CD4-positive, alpha-beta T cell treated with Interferon gamma for 1 hour (primary cell): ENCODE measurements at places on chromosomes 5 and 9.

- DNase-seq = no peak
Measured at GRCh38 chr5:67305913-67306710, 109.5 kb upstream of the CD180 start.

DNA sequence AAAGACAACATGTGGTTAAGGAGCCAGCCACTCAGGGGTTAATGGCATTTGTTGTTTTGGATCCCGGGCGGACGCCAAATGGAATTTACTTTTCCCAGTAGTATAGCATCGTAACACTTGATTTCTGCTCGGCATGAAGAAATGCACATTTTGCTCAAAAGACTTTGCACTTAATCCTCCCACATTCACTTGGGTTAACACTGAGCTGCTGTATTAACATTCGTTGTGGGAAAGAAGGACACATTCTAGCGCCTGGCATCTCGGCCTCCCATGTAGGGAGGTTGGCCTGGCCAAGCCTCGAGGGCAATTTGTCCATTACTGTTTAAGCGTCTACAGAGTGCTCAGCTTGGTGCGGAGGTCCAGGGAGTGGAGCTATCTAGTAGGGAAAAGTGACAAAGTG, 32.3 kb upstream of the INSYN2B start:
- no peak for DNase-seq

- DNase-seq = no peak
Measured at GRCh38 chr9:78169125-78169524, 66.8 kb upstream of the CEP78 start.

- DNase-seq = no peak
Measured at GRCh38 chr9:22413884-22414283, 32.7 kb upstream of the DMRTA1 start.

DNA sequence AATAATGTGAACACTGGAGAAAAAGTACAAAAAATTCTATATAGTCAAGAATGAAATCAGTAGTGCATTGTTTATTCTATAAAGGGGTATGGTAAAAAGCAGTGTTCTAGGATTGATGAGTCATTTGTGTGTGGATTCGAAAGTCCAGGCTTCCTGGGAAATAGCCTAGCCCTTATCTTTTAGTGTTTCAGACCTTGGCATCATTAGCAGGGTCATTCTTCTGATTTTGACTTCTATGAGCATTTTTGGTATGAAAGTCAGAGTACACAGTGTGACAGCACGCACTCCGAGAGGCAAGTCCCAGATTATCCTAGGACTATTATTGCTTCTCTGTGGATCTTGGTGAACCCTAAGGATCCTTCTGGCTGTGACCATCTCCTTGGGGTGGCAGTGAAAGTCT, 16.9 kb downstream of the PCSK5 start:
- no peak for DNase-seq

DNA sequence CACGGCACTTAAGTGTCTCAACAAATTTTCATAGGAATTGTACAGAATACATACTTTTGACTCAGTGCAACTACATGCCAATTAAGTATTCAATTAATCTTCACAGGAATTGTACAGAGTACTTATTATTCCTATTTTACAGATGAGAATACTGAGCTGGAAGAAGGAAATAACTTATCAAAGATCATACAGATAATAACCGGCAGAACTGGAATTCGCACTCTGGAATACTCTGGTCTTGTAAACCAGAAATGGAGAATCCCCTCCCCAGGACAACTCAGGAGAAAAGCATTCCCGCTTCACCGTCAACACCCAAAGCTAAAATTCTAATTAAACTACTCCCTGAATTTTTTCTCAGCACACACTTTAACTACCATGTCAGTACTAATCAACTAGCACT, 112.7 kb downstream of the HOMER1 start:
- DNase-seq = no peak

- DNase-seq = peak; percentile 23
Measured at GRCh38 chr5:1666812-1667588, 132.6 kb downstream of the MRPL36 start.

GRCh38 chr9:132639322-132639721, 30.5 kb downstream of the DDX31 start:
- no peak for DNase-seq

DNA sequence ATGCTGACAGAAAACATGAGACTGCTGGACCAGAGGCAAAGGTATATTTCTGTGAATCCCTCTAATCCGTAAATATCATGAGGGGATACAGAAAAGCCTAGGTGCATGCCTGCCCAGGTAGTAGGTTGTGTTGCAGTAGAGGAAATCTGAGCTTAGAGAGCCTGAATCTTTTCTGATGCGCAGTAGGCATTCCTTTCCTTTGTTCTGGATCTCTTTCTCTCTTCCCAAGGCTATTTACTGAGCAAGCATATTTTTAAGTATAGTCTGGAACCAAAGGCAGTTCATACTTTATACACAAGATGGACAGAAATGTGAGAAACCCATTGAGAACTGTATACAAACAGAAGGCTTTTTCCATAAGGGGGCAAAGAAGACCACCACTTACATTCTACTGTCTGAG, 359.3 kb downstream of the TMEM161B start:
- no peak for DNase-seq

GRCh38 chr9:35636135-35636876, 14.4 kb downstream of the SIT1 start:
- no peak for DNase-seq

GRCh38 chr9:128253991-128254346, 21.8 kb downstream of the GOLGA2 start:
- no peak for DNase-seq

GRCh38 chr5:154406826-154407225, 39.0 kb upstream of the SAP30L start:
- no peak for DNase-seq

- peak; percentile 13 for DNase-seq
Measured at GRCh38 chr5:16600397-16600796, 16.4 kb downstream of the RETREG1 start.

- no peak for DNase-seq
Measured at GRCh38 chr9:127419348-127419747, 4.8 kb upstream of the ZNF79 start.

- DNase-seq = no peak
Measured at GRCh38 chr5:60959156-60959555, 14.2 kb downstream of the NDUFAF2 start.

DNA sequence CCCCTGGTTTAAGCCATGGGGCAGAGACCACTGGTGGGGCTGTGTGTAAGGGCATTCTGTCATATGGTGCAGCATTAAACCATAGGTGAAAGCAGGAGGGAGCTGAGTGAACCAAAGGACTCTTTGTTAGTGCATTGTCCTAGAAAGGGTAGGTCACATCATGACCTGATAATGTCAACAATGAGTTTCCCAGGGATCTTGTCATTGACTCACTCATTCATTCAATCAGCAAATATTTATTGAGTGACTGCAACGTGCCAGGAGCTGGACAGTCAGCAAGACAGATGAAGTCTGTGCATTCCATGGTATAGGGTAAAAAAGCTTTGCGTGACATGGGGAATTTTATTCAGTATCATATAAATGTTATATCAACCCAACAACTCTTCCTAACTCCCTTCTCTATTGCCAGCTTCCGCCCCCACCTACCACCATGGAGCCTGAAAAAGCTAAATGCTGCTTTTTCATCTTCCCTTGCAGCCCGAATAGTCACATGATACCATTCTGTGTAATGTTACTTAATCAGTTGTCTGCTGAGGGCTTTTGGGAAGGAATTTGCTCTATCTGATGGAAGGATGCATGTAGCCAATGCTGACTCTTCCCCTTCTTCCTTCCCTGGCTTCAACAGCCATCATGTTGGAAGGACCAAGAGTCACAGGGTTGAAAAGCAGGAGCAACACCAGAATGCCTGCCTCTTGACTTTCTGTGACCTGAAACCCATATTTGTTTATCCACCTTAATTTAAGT, 11.5 kb upstream of the OTULINL start:
- DNase-seq = no peak

DNA sequence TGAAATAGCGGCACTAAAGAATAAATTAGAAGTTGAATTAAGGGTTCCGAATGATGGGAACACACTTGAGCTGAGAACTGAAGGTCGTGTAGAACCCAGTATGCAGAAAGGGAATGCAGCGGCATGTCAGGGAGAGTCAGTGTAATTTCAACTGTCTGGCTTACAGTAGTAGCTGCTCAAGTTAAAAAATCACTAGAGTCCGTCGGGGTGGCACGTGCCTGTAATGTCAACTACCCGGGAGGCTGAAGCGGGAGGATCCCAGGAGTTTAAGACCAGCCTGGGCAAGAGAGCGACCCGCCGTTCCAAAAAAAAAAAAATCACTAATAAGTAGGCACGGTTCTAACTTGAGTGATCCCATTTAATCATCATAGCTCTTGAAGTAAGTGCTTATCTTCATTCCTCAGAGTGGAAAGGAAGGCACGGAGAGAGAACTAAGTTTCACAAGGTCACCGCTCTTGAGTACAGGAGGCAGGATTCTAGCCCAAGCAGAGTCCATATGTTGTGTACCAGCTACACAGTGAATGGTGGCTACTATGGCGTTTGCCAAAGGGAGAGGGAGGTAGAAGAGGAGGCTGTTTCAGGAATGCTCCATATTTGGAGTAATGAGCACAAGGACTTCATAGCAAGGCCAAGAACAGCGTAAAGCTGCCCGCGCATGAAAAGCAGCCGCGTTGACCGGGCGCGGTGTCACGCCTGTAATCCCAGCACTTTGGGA, 831 bp downstream of the RMRP start:
- no peak for DNase-seq

- DNase-seq = no peak
Measured at GRCh38 chr9:100286257-100286656, 66.5 kb downstream of the TEX10 start.

GRCh38 chr5:59684388-59685190, 208.9 kb downstream of the PDE4D start:
- DNase-seq = no peak

GRCh38 chr5:157487358-157487757, 27.3 kb downstream of the NIPAL4 start:
- DNase-seq = peak; percentile 72

DNA sequence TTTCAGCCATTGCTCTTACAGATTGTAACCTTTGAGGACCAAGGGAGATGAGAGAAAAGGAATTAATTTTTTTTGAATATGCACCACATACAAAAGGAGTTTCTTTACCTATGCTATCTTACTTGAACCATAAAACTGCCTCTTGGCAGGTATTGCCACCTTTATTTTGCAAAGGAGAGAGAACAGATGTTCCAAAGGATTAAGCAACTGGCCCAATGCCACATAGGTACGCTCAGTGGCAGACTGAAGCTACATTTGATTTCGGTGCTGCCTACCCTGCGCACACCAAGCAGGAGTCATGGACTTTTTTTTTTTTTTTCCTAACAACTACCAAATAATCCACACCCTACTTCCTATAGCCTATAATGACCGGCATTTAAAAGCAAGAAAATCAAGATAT, 43.1 kb downstream of the SAXO1 start:
- no peak for DNase-seq

- no peak for DNase-seq
Measured at GRCh38 chr5:137092831-137093230, 406.3 kb downstream of the SPOCK1 start.

GRCh38 chr5:112576298-112576925, 157.3 kb upstream of the EPB41L4A start:
- no peak for DNase-seq

GRCh38 chr9:35073279-35073612, 821 bp upstream of the VCP start:
- DNase-seq = no peak

GRCh38 chr5:150419630-150420270, 7.0 kb upstream of the CD74 start:
- DNase-seq = peak; percentile 67

DNA sequence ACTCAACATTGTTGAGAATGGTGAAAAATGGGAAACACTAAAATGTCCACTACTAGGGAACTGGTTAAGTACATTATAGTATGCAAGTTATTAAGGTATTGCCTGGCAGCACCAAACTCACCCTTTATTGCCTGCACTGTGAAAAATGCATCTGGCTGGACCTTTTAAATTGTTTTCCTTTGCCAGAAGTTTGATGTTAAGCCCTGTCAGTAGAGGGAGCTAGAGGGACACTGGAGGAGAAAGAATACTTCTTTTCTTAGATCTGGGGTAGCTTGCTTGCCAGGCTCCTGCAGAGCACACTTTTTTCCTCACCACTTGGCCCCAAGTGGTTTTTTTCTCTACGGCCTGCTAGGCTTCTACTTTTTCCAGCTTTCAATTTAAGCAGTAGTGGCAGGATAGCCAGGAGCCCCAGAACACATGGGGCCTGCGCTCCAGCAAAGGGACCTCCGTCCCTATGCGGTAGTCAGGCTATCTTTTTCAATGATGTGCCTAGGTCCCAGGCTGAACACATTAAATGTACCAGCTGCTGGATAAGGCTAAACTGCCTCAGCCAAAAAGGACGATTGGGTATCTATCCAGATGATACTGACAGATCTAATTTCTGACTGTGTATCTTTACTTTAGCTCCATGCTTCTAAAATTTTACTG, 8.0 kb upstream of the HABP4 start:
- DNase-seq = no peak

- DNase-seq = no peak
Measured at GRCh38 chr5:15600035-15600434, 100.1 kb downstream of the FBXL7 start.

DNA sequence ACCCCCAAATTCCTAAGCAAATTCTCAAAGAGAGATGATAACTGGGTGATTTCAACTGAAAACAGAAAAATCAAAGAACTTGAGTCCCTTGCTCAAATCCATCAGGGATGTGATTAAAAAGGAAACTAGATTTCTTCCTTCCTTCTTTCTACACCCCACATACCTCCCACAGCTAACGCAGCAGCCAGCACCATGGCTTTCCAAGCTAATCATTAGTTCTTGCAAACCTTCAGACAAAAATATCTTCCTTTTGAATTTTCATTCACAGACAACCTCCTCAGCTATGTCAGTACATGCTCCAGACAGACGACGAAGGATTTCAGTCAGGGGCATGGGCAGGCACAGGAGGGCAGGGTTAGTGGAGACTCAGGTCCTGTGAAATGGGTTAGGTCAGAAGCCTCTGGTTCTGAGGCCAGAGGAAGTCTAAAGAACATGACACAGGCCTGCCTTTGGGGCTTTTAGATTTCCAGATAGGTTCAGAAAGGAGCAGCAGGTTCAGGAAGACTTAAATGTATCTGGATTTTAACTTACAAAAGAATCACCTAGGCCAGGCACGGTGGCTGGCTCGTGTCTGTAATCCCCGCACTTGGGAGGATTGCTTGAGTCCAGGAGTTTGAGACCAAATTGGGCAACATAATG, 173.7 kb upstream of the NFIB start:
- no peak for DNase-seq

DNA sequence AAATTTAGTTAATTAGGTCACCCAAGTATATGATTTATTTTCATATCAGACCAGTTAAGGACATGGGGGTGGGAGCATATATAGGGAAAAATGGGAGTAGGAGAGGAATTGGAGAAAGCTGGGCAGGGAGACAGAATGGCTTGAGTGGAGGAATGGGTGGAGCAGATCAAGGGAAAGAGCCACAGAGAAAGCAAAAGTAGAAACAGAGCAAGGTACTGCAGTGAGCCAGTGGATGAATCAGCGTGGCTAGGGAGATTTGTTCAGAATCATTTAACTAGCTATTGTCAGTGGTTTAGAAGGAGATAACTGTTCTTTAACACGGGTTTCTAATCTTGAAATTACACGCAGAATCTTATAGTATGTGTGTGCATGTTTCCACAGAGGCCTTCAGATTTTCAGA, 37.4 kb downstream of the SNX24 start:
- DNase-seq = no peak

- no peak for DNase-seq
Measured at GRCh38 chr5:168086104-168086610, 205.3 kb upstream of the WWC1 start.

- no peak for DNase-seq
Measured at GRCh38 chr5:11224436-11225187, 463.6 kb upstream of the DAP start.
